A549 treated with RU486 at 1 μM for 4 hours (cell line): ENCODE measurements at places on chromosomes 1 and 21. TPM values are rescaled to one million over a fixed set of nuclear protein-coding genes. Genes with fewer than 3 reads are reported as not detected.

PLOD1 gene
- 72.3 to 83.5 TPM (median 81.5 TPM) in 5 replicates for total RNA-seq

MCOLN3 gene
- total RNA-seq: 1.7 to 3.8 TPM (median 3.6 TPM) in 5 replicates

C1QA gene
- not detected in 5 replicates for total RNA-seq

ZC3H12A gene
- total RNA-seq: 11.2 to 22.4 TPM (median 18.8 TPM) in 5 replicates

BEND5 gene
- total RNA-seq: not detected in 5 replicates
